ENCODE measurements at places on chromosomes 5 and 9. TPM values are rescaled to one million over a fixed set of nuclear protein-coding genes. Genes with fewer than 3 reads are reported as not detected.

The COL5A1 gene
- total RNA-seq: 1,568 TPM

The TCF7 gene
- 2.6 TPM for total RNA-seq

The DNAH5 gene
- 3.2 TPM for total RNA-seq

The BASP1 gene
- total RNA-seq: 273 TPM

The GPR21 gene
- total RNA-seq: 0.67 TPM

The FGF1 gene
- total RNA-seq: 42.2 TPM

The TNFSF15 gene
- total RNA-seq: 10.3 TPM

The CER1 gene
- 2.8 TPM for total RNA-seq

The GALNT12 gene
- 1.7 TPM for total RNA-seq

- DNase-seq: no peak
Measured at GRCh38 chr5:87119588-87119987, 148.1 kb upstream of the RASA1 start.

DNA sequence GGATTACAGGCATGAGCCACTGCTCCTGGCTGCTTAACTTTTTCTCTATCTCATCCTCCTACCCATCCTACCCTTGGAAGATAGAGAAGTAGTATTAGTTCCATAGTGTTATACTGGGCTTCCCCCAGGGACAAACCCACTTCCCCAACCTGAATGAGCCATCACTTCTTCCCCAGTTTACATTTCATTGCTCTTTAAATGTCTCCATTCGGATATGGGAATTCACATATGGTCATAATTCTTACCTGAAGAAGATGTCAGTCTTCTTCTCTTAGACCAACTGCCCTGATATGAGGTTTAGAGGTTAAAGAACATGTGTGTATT is 1.9 kb downstream of the CD274 start:
- no peak for DNase-seq

DNA sequence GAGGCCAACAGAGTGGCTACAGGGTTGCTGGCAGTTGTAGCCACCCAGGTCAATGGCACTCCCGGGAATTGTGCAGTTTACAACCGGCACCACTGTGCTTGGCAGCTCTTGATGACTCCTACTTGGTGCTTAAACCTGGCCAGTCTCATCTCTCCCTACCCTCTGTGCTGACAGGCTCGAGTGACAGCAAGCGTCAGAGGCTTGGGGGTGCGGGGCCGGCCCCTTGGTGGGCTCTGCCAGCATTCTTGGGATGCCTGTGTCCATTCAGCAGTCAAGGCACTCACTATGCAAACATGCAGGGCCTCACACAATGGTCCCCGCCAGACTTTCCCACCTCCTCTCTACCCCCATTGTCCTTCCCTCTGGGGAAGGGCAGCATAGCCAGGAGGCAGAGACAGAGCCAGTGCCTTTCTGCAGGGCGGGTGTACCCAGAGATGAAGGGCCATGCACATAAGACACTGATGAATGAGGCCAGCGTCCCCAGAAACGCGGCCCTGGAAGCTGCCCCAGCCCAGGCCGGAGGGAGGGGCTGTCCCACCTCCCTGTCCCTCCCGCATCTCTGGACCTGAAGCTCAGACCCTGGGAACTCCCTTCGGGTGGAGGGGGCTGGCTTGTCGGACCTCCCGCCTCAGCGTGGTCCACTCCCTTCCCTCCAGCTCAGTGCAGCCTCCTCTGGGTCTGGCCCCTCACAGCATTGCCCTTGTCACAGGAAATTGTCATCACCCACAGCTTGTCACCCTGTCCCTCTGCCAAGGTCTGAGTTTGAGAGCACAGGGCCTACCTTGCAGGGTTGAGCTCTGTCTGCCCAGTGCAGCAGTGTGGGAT is 26.4 kb upstream of the NOTCH1 start:
- peak; percentile 70 for DNase-seq

DNA sequence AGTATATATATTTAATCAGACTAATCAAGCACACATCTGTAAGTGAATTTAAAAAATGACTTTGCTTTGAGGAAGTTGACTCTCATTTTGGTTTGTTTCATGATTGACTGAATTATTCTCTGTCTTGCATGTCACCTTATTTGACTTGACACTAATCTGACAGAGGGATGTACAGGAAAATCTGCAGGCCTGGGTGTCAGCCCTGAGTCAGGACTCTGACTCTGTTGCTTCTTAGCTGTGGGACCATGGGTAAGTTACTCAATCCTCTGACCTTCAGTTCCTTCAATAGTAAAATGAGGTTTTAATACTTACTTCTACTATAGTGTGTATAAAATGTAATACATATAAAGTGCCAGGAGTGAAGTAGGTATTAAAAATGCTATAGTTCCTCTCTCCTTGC is 415.9 kb downstream of the ARHGEF28 start:
- no peak for DNase-seq

DNA sequence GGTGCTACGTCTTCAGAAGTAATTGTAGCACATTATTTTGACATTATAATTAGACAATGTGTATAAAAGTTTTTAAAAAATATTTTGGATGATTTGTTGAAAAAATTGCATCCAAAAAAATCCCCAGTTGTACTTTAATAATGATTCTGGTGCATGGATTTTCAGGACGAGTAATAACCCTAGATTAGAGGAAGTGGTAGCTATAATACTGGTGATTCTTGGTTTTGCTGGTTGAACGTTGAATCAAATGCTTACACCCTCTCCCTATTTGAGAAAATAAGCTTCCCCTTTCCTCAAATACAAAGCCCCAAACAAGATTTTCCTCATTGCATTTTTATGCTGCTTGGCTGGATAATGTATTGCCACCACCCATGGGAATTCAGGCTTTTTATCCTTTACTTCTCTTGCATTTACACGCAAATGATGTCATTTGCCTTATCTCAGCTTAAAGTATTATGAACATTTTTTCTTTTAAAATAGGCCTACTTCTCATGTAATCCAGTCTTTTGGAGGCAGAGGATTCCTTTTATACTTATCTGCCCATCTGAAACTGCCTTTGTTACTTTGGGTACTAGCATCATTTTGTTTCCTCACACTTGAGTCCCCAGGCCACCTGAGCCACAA is 86.3 kb downstream of the UBE2R2 start:
- no peak for DNase-seq

DNA sequence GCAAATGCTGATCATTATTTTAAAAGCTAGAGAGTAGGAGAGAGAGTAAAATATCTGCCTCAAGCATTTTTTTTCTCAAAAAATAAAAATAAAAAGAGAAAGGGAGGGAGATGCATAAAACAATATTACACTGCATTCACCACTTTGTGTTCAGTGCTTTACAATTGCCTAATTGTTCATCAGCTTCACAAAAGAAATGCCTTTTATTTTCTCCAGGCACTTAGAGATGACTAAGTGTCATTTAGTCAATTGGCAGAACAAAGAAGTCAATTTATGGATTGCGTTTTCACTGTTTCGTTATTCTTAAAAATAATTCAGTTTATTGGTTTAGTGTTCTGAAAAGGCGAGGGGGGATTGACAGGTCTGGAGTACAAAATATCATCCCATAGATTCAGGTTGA is 232.5 kb upstream of the CCNH start:
- no peak for DNase-seq

GRCh38 chr9:95807326-95807947 is 68.1 kb upstream of the ERCC6L2 start:
- no peak for DNase-seq

- no peak for DNase-seq
Measured at GRCh38 chr5:163369776-163370385, 67.5 kb upstream of the CCNG1 start.

- no peak for DNase-seq
Measured at GRCh38 chr5:19401032-19401431, 587.0 kb downstream of the CDH18 start.

- no peak for DNase-seq
Measured at GRCh38 chr5:109125755-109126429, 283.9 kb downstream of the PJA2 start.

DNA sequence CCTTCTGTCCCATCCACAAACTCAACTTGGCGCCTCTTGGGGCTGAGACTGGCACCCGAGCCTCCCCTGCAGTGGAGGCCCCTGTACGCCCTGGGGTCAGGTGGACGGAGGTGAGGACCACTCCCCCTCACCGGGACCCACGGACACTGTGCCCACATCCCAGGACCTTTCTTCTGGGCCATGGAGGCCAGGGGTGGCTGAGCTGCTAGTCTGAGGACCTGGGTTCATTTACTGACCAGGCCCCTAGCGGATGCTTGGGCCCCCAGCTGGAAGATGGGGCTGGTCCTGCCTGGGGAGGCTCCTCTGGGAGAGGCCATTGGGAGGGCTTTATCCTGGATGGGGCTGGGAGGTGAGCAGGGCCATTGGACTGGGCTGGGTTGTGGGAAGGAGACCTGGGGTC is 16.9 kb upstream of the SLC6A19 start:
- no peak for DNase-seq

DNA sequence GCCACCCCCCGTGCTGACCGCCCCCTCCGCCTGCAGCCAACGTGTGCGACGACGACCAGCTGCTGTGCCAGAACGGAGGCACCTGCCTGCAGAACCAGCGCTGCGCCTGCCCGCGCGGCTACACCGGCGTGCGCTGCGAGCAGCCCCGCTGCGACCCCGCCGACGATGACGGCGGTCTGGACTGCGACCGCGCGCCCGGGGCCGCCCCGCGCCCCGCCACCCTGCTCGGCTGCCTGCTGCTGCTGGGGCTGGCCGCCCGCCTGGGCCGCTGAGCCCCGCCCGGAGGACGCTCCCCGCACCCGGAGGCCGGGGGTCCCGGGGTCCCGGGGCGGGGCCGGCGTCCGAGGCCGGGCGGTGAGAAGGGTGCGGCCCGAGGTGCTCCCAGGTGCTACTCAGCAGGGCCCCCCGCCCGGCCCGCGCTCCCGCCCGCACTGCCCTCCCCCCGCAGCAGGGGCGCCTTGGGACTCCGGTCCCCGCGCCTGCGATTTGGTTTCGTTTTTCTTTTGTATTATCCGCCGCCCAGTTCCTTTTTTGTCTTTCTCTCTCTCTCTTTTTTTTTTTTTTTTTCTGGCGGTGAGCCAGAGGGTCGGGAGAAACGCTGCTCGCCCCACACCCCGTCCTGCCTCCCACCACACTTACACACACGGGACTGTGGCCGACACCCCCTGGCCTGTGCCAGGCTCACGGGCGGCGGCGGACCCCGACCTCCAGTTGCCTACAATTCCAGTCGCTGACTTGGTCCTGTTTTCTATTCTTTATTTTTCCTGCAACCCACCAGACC is 80.2 kb downstream of the NTNG2 start:
- no peak for DNase-seq

DNA sequence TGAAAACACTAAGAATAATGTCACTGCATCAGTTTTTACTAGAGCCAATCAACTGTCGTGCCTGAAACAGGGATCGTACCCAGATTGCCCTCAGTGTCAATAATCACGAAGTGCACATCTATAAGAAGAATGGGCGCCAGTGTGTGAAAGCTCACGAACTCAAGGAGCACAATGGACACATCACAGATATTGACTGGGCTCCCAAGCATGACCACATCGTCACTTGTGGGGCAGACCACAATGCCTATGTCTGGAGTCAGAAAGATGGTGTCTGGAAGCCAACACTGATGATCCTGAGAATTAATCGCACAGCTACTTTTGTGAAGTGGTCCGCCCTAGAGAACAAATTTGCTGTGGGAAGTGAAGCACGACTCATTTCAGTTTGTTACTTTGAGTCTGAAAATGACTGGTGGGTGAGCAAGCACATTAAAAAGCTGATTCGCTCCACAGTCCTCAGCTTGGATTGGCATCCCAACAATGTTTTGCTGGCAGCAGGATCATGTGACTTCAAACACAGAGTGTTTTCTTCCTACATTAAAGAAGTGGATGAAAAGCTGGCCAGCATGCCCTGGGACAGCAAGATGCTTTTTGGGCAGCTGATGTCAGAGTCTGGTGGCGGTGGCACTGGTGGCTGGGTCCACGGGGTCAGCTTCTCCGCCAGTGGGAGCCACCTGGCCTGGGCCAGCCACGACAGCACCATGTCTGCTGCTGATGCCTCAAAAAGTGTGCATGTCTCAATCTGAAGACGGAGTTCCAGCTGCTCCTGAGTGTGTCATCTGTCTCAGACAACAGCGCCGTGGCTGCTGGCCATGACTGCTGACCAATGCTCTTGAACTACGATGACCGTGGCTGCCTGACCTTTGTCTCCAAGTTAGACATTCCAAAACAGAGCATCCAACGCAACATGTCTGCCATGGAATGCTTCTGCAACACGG is 32.2 kb downstream of the NSA2 start:
- DNase-seq: peak; percentile 30

GRCh38 chr9:108720191-108720642 is 135.6 kb downstream of the ACTL7B start:
- DNase-seq: no peak

DNA sequence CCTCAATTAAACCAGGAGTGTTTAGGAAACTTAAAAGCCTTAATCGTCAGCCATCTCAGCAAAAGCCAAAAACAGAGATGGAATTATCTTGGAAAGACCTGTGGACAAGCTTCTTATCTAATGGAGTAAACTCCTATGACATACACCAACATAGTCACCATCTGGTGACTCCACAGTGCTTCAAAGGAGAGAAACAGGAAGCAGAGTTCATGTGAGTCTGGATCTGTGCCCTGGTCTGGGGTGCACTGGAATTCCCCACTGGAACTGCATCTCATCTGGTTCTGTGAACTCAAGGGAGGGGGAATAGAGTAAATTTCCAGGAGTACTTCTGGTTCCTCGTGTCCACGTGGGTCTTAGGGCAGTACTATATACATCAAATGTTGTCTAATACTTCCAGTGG is 36.3 kb upstream of the KCNN2 start:
- DNase-seq: peak; percentile 25

DNA sequence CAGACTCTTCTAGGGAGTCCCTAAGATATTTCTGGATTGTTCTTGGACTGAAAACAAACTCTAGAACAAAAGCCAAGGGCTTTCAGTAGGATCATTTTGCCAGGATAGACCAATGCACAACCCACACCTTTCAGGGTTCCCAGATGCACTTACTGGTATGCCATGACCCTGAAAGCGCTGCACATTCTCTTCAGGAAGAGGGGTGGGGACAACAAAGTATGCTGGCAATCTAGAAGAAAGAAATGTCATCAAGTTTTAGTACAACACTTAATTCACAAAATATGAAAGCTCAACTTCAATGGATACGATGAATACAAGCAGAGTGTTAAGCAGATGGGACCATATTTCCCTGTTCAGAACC is 57.2 kb downstream of the MTMR12 start:
- no peak for DNase-seq

GRCh38 chr5:87825583-87825982 is 412.9 kb upstream of the CCNH start:
- no peak for DNase-seq

DNA sequence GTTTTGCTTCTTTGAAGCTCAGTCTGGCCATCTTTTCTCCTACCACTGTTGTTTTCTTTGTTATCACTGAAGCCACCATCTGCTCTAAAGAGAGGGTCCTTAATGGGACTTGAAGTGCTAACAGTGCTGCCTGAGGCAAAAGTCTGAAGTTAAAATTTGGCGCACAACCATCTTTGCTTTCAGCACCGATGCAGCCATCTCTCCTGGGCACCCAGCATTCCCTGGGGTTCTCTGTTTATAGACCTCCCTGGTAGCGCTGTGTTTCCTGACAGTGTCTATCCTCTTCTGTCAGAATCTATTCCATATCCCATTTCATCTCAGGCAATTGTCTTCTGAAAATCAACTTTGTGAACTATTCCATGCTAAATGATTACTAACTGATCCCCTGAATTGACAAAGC is 491.5 kb upstream of the MPDZ start:
- no peak for DNase-seq

All from astrocyte (in vitro differentiated cells and primary cell).